Renal cortical epithelial cell (primary cell): ENCODE measurements at places on chromosomes 1 and 21. TPM values are rescaled to one million over a fixed set of nuclear protein-coding genes. Genes with fewer than 3 reads are reported as not detected.

DNA sequence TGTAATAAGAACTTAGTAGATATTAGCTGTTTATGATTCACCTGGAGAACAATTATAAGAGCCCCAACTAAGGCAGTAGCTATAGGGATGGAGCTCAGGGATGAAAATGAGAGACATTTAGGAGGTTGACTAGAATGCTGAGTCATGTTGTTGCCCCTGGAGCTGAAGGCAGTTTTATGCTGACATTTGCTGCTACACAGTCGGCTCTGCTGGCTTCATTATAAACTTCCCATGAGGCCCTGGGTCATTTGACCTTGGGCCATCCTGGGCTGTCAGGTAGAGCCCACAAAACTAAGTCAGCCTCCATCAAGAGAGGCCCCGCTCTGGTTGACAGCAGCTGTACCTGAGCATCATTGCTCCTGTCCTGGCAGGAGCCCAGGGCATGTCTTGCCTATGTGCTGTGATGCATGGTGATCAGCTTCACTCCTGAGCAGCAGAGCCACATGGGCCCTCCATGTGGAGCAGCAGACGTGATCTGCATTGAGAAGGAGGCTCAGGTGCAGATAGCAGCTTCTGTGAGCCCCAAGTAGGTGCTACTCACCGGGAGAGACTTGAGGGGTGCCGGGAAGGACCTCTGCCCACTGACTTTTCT, 112.4 kb downstream of the TBX19 start:
- peak; percentile 37 for DNase-seq

GRCh38 chr1:207867136-207868109, 43.5 kb downstream of the CD34 start:
- DNase-seq: no peak

Gene SELE
- total RNA-seq: not detected in 2 replicates

Gene SLAMF1
- total RNA-seq: not detected in 2 replicates

Gene PM20D1
- 0.05 and 0.35 TPM in 2 replicates for total RNA-seq

Gene SLAMF7
- total RNA-seq: 0.17 TPM in 1 of 2 replicates, not detected in the other
